Left lung (tissue), 14 donors: ENCODE measurements at places on chromosomes 12 and 14.

DNA sequence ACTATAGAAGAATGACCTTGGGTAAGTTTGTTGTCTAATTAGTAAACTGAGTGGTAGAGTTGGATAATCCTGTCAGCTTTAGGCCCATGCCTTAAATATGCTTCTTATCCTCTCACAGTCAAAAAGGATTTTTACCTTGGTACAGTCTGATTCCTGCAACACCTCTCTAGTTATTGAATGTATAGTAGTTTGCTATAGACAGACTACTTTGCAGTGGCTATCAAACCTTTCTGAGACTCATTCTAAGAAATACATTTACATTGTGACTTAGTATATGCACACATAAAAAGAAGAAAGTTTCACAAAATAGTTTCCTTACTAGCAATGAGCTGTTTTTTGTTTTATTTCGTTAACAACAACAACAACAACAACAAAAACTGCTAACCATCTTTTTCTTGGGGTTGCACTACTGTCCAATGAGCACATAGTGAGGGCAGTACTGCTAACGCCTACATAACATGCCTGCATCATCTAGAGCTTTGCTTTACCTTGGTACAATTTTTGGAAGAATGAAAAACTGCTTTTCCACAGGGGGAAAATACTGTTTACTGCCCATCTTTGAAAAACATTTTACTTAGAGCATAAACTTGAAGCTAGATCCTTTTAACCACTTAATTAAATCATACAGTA lies 28.5 kb downstream of the WNK1 start:
- no peaks in the 10 kb centered on the region for H3K27me3 ChIP-seq
- H3K36me3 ChIP-seq: no peaks in the 10 kb centered on the region
- H3K4me3 ChIP-seq: no peak overlapping the region
- H3K4me1 ChIP-seq: peaks cover 66% of the 10 kb centered on the region
- no peak for DNase-seq

- H3K4me1 ChIP-seq: no peaks in the 10 kb centered on the region
- no peaks in the 10 kb centered on the region for H3K36me3 ChIP-seq
- no peak overlapping the region for H3K27ac ChIP-seq
- no peak for DNase-seq
- H3K27me3 ChIP-seq: no peaks in the 10 kb centered on the region
Measured at GRCh38 chr12:132053338-132054330, 90.5 kb downstream of the DDX51 start.

GRCh38 chr12:54588110-54588889 lies at the start of gene PPP1R1A:
TSS of gene PPP1R1A (minus strand) at chr12:54588659. CDS start at chr12:54588488, 171 bp downstream.
- H3K36me3 ChIP-seq: no peaks in the 10 kb centered on the region
- H3K4me1 ChIP-seq: peaks cover 15% of the 10 kb centered on the region
- peaks cover 81% of the 10 kb centered on the region for H3K27me3 ChIP-seq

DNA sequence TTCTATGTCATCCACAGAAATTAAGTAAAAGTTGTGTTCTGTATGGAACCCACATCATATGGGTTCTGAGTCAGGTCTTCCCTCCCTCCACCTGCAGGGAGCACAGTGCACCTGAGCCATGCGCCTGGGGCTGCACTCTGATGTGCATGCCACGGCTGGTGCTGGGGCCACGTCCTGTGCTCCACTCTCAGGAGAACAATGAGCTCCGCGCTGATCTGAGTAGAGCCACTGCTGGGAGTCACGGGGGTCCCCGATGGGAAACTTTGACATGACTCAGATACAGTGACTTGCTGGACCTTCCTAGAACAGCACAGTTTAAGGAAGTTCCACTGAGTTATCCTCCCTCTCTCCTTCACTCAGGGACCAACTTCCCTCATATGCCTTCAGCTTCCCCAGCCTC lies 683.4 kb downstream of the TMEM121 start:
- H3K4me3 ChIP-seq: no peak overlapping the region
- no peak for DNase-seq
- no peak overlapping the region for H3K27ac ChIP-seq

- DNase-seq: no peak
- H3K4me1 ChIP-seq: peaks cover 21% of the 10 kb centered on the region
- peak overlapping the region; percentile 99 for H3K27ac ChIP-seq
Measured at GRCh38 chr14:24231263-24232120, 675 bp downstream of the NEDD8 start.

DNA sequence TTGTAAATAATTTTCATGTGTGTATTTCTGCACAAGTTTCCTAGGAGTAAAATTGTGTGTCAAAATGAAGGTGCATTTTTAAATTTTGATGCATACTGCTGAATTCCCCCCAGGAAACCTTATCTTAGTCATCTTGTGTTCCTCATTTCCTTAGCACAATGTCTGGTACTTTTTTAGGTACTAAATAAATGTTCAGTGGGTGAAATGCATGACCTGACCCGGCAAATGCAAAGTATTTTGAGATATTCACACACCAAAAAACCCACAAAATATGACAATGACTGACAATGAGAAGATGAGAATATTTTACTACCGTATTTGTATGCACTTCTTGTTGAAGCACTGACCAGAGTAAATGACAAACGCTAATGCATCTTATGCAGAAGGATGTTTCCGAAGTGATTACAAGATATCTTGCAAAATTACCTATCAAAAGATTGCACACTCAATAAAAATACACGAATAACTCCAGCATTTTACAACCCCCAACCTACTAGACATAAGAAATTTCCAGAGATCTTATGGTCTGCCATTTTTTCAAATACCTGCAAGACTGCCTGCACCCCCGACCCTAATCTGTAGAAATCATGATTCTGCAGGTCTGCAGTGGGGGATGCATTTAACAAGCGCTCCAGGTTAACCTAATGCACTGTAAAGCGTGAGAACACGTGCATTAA lies 895 bp upstream of the PRKAB1 start:
- H3K27me3 ChIP-seq: no peaks in the 10 kb centered on the region
- H3K4me1 ChIP-seq: peaks cover 9% of the 10 kb centered on the region
- DNase-seq: no peak
- H3K27ac ChIP-seq: peak overlapping the region; percentile 97
- H3K4me3 ChIP-seq: peak overlapping the region; percentile 84

- H3K36me3 ChIP-seq: no peaks in the 10 kb centered on the region
- H3K4me3 ChIP-seq: no peak overlapping the region
- H3K4me1 ChIP-seq: no peaks in the 10 kb centered on the region
- H3K27ac ChIP-seq: no peak overlapping the region
- no peaks in the 10 kb centered on the region for H3K27me3 ChIP-seq
Measured at GRCh38 chr12:63420206-63420644, 248.1 kb downstream of the DPY19L2 start.

DNA sequence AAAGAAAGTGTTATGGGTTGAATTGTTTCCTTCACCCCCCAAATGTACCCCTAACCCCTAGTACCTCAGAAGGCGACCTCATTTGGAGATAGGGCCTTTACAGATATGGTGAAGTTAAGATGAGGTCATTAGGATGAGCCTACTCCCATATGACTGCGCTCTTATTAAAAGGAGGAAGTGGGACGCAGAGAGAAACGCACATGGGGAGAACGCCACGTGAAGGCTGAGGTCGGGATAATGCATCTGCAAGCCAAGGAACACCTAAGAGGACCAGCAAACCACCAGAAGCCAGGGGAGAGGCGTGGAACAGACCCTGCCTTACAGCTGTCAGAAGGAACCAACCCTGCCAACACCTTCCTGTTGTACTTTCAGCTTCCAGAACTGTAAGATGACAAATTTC lies 1.7 kb upstream of the NRIP2 start:
- H3K27ac ChIP-seq: no peak overlapping the region
- DNase-seq: no peak
- H3K4me3 ChIP-seq: no peak overlapping the region
- H3K27me3 ChIP-seq: peaks cover 6% of the 10 kb centered on the region

GRCh38 chr12:130581782-130582181 lies 134.3 kb downstream of the RIMBP2 start:
- no peak for DNase-seq
- H3K27ac ChIP-seq: no peak overlapping the region
- H3K4me1 ChIP-seq: no peaks in the 10 kb centered on the region
- no peaks in the 10 kb centered on the region for H3K36me3 ChIP-seq

DNA sequence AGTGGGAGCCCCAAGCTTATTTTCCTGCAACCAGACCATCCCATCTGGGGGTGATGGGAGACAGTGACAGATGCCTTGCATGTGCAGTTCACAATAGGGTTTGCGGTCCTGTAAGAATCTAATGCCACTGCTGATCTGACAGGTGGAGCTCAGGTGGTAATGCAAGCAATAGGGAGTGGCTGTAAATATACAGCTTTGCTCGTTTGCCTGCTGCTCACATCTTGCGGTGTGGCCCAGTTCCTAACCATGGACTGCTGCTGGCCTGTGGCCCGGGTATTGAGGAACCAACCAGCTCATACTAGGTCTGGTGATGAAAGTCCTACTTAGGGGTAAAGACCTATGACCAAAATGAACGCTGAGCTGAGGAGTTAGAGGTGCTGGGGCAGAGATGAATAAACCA lies 36.1 kb upstream of the CCDC88C start:
- H3K4me3 ChIP-seq: no peak overlapping the region
- H3K27me3 ChIP-seq: no peaks in the 10 kb centered on the region
- no peak for DNase-seq
- no peaks in the 10 kb centered on the region for H3K36me3 ChIP-seq

DNA sequence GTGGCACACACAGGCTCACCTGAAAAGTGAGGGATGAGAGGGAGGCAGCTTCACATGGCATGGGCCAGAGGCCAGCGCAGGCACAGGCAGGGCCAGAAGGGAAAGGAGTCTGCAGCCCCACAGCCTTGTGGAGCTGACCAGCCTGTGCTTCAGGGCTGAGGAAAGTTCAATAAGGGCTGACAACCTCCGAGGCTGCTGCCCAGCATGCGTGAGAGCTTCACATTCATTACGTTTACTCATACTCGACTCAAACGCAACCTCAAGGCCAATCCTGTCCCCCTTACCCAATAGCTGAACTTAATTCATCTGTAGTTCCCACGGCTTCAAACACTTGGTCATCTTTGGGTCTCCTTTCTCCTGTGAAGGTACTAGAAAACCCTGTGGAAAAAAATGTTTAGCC lies 4.8 kb downstream of the MMAB start:
- no peak overlapping the region for H3K4me3 ChIP-seq
- H3K27me3 ChIP-seq: no peaks in the 10 kb centered on the region
- H3K4me1 ChIP-seq: peaks cover 5% of the 10 kb centered on the region
- no peak for DNase-seq

DNA sequence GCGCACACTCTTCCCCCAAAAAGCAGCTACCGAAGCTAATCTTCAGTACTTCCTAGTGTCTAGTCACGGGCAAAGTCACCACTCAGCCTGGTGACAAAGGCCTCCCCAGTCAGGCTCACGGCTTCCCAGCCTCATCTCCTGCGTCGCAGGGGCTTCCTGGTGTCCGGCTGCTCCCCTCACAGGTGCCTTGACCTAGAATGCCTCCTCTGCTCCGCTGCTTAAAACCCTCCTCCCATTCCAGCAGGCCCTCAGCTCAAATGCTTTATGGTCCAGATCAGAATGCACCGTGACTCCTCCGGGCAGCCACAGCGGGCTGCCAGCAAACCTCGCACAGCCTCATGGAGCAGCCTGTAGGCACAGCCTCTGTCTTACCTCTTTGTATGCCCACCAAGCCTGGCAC lies 53.1 kb downstream of the PRIMA1 start:
- no peak overlapping the region for H3K27ac ChIP-seq
- no peaks in the 10 kb centered on the region for H3K4me1 ChIP-seq
- no peak overlapping the region for H3K4me3 ChIP-seq
- peaks cover 23% of the 10 kb centered on the region for H3K27me3 ChIP-seq

- H3K27ac ChIP-seq: no peak overlapping the region
- no peaks in the 10 kb centered on the region for H3K27me3 ChIP-seq
- no peaks in the 10 kb centered on the region for H3K4me1 ChIP-seq
Measured at GRCh38 chr14:58607131-58607951, 30.4 kb upstream of the DACT1 start.

DNA sequence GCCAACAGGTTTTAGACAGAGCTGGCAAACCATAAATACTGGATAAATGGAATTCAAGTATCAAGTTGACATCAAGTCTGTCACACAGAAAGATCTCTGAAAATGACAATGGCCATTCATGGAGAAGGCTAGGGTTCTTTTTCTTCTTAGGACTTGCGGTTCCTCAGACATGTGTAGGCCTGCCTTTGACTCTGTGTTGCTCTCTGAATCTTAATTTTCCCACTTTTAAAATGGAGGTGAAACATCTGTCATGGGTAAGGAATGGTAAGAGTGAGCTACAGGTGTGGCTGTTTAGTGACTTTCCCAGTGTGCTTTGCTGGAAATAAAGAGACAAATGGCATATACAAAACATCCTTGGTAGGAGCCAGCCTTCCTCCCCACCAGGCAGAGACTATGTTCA lies 79.2 kb downstream of the PTCSC3 start:
- no peaks in the 10 kb centered on the region for H3K4me1 ChIP-seq
- no peak overlapping the region for H3K27ac ChIP-seq
- H3K4me3 ChIP-seq: no peak overlapping the region
- no peaks in the 10 kb centered on the region for H3K27me3 ChIP-seq
- DNase-seq: no peak

GRCh38 chr12:79360286-79360685 lies 330.5 kb downstream of the PAWR start:
- H3K27me3 ChIP-seq: no peaks in the 10 kb centered on the region
- H3K4me3 ChIP-seq: no peak overlapping the region
- no peak overlapping the region for H3K27ac ChIP-seq
- H3K36me3 ChIP-seq: no peaks in the 10 kb centered on the region

GRCh38 chr12:13580206-13580605 lies 383.7 kb downstream of the EMP1 start:
- DNase-seq: no peak
- no peak overlapping the region for H3K4me3 ChIP-seq
- no peaks in the 10 kb centered on the region for H3K27me3 ChIP-seq
- H3K27ac ChIP-seq: no peak overlapping the region
- H3K4me1 ChIP-seq: no peaks in the 10 kb centered on the region

DNA sequence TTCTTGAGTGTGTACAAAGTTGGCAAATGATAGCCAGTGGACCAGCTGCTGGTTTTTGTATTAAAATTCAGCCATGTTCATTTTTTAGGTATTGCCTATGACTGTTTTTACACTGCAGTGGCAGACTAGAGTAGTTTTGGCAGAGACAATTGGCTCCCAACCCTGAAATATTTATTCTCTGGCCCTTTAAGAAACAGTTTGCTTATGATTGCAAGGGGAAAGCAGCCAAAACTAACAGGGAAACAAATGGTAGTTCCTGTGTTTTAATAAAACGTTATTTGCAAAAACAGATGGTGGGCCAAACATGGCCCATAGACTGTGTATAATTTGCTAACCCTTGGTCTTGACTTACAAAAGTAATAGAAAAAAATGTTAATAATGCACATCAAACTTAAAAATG lies 110.2 kb downstream of the ALX1 start:
- DNase-seq: no peak
- no peaks in the 10 kb centered on the region for H3K27me3 ChIP-seq
- H3K27ac ChIP-seq: no peak overlapping the region
- no peaks in the 10 kb centered on the region for H3K4me1 ChIP-seq

DNA sequence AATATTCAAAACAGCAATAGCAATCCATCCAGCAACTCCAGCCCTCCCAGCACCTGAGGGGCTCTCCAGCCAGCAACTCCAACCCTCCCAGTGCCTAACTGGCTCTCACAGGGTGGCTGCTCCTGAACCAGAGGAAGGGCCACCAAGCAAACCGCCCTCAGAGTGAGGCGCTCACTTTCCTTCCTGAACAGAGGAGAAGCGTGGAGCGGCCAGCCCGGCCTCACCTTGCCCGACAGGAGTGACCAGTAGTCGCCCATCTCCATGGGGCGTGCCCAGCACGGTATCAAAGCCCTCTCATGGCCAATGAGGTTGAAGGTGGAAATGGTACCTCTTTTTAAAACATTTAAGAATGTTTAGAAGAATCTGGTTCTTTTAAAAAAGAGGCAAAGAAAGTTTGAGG lies 27.4 kb downstream of the CDC42BPB start:
- no peak for DNase-seq
- H3K36me3 ChIP-seq: no peaks in the 10 kb centered on the region
- H3K4me3 ChIP-seq: no peak overlapping the region
- no peaks in the 10 kb centered on the region for H3K4me1 ChIP-seq
